ENCODE measurements at places on chromosomes 4 and X.

DNA sequence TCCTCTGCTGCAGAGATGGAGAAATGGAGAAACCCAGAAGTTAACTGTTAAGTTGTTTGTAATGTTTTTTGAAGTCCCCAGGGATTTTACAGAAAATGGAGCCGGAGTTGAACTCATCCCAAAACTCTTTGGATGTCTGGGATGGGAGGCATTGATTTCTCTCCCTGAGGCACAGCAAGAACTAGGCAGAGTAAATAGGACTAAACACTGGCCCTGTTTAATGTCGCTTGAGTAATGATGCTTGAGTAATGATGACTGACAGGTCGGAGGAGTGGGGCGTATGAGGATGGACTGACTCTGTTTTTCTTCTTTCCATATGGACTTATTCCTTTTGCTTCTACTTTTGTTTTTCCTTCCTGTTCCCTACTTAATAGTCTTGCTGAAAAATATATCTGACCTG, 69.9 kb downstream of the ARHGAP10 start:
- DNase-seq = no peak

GRCh38 chr4:36332023-36332781, 50.8 kb downstream of the DTHD1 start:
- DNase-seq = no peak

- DNase-seq = no peak
Measured at GRCh38 chr4:52843351-52843750, 18.8 kb upstream of the RASL11B start.

DNA sequence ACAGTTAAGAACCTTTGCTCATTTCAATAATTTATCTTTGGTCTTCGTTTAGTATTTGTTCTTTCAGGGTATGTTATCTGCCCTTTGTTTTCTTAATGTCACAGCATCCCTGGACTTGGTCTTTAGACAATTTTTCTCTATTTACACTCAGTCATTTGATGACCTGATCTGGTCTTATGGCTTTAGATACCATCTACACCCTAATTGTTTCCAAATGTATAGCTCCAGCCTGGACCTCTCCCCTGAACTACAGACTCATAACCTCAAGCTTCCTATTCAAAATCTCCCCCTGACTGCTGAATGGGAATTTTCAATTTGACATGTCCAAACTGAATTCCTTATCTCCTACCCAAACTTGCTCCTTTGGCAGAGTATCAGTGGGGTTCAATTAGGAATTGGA, 3.7 kb upstream of the SUPT20HL2 start:
- DNase-seq = no peak

GRCh38 chr4:168045354-168045753, 47.0 kb upstream of the ANXA10 start:
- DNase-seq = no peak

DNA sequence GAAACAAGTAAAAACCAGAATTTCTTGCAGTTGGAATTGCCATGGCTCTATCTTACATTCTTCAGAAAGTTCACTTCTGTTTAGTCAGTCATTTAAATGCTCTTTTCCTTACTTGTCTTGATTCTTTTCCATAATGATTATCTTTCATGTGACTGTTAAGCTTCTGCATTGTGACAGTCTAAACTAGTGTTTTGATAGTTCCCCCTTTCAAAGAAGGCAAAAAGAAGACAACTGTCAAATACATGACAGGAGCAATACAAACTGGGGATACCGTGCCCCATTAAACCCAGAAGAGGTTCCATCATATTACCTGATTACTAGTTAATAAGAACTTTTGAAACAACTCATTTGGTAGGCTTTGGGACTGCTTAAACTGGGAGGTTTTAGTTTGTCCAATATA, 476.2 kb downstream of the PCDH19 start:
- no peak for DNase-seq

GRCh38 chr4:186307497-186307896, 41.5 kb downstream of the F11 start:
- DNase-seq = no peak

DNA sequence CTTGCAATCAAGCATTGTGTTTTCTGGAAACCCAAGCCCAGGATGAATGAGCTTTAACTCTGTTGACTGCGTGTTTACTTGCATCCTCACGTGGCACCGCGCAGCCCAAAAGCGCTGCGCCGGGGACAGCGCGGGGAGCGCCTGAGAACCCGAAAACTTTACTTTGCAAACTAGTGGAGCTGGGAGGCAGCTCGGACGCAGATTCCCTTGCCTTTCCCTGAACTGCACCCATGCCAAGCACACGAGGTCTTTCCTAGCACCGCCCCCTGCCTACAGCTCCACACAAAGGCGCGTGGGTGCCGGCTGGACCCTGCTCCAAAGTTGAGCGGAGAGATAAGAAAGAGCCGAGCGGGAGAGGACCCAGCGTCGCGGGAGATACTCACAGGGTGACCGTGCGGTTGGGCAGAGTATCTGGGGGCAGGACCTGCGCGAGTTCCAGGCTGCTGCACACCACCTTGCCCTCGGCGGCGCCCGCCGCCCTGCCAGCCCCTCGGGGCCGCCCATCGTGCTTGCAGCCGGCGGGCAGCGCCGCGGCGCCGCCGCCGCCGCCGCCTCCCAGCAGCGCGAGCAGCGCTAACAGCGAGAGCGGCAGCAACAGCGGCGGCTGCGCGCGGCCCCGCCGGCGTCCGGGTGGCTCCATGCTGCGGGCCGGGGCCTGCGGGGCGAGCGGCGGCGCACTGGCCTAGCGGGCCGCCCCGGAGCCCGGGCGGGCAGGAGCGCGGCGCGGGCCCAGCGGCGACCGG, 550 bp downstream of the ADGRA3 start:
- DNase-seq = peak; percentile 87

GRCh38 chr4:143587703-143588102, 74.2 kb downstream of the SMARCA5 start:
- DNase-seq = peak; percentile 34

DNA sequence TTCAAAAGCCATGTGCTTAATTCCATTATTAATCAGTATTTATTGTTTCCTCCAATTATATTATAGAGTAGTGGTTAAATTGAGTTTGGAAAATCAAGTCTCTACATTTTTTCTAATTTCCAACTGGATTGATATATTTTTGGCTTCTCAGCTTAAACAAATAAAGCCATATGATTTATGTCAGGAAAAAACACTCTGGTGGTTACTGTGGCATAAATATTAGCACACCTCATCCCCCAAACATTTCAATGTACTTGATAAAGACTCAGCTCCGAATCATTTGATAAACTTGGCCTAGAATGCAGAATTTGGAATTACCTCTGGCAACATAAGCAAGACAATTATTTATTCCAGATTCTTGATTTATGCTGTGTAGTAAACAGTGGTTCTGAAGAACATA, 2313.8 kb downstream of the ARAP2 start:
- DNase-seq = no peak

DNA sequence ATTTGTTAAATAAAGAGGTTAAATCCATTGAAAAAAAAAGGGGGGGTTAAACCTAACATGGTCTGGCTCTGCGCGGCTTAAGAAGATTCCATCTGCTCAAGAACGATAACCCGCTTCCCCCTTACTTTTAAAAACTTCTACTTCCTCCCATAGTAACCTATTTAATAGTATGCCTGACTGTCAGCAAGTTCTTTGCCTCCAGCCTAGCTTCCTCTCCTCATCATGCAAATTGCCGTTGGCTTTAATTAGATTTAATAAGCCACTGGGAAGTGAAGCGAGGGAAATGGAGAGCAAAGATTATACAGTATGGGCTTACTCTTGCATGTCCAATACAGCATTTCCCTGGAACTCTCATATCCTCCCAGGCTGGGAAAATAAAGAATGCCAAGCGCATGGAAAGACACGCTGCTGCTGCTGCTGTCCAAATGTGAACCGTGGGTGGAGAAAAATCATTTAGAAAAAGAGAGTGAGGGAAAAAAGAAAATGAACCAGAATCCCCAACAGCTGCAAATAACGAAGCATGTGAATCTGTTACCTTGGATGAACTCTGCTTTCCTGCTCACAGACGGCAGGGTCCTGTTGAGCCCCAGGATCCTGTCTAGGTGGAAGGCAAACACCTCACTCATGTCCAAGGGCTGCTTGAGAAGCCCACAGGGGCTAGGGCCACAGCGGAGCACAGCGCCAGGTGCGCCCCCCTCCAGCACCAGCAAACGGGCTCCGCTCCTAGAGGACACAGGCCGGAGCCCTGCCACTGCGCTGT, 2.7 kb downstream of the GASK1B start:
- peak; percentile 51 for DNase-seq

- DNase-seq = no peak
Measured at GRCh38 chrX:97498093-97498492, 614.4 kb downstream of the RPA4 start.

GRCh38 chrX:25858273-25858880, 279.8 kb upstream of the MAGEB18 start:
- DNase-seq = peak; percentile 36

DNA sequence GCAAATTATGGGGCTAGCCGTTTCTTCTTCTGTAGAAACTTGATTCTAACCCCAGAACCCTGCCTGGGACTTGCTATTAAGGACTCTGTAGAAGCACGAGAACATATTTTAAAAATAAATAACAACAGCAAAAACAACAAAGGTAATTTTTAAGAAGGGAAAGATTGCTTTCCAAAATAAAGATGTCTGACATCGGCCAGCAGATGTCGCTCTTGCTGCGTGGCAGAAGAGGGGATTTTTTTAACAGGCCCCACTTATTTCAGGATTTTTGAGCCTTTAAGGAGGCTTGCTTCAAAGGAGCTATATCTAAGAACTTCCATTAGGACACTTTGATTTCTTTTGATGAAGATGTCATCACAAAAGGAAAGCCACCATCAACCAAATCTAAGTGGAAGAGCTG, 62.8 kb upstream of the EGFL6 start:
- peak; percentile 48 for DNase-seq

DNA sequence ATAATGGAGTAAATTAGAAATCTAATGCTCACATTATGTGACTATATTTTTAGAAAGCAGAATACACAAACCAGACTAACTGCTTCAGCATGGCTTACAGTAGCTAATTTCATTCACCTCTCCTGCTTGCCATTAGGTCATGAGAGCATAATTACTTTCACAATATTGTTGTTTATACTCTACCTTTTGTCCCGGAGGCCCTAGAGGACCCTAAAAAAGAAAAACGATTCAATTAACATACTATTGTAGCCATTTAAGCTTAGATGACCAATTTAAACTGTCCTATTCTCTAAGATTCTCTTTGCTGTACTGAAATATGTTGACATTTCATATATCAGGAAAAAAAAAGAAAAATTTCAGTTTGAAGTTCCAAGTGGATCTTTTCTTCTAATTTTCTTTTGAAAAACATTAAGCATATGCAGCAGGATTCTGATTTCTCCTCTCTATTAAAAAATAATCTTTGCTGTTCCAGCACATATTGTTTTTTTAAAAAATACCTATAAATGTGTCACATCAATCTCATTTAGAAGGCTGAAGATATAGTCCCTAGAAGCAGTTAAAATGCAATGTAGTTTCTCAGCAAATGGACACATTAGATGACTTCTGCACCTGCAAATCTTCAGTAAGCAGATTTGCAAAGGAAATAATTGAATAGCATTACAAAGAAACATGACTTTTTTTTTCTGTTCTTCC, 157.7 kb upstream of the ETNPPL start:
- no peak for DNase-seq

DNA sequence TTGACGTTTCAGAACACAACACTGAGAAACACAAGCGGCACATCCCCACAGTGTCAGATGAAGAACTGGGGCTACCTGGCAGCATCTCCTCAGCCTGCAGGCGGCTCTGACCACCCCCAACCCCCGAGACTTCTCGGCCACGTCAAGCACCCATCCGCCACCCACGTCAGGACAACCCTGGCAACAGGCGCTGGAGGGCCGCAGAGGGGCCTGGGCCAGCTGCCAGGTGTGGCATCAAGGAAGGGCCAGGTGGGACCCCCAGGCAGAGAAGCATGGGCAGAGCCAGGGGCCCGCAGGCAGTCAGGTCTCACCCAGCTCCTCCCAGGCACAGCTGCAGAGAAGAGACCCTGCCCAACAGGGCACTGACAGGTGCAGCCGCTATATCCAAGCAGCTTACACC, 22.3 kb downstream of the GAK start:
- DNase-seq = no peak

GRCh38 chr4:139844057-139844456, 178.4 kb downstream of the MGST2 start:
- no peak for DNase-seq

DNA sequence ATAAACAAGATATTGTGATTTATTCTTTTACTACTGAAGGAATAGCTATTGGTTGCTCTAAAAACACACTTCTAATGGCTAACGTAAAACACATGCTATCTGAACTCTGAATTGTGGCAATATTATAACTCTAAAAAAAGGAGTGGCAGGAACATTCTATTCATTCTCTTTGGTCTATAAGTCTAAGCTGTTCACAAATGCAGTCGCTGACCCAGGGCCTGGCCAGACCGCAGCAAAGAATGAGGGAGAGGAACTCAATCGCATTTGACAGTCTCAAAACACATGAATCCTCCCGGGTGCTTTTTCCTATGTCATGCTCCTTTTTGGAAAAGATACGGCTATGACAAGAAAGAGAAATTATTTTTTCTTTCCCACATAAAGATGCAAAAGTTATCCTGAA, 651.6 kb upstream of the PITX2 start:
- no peak for DNase-seq

DNA sequence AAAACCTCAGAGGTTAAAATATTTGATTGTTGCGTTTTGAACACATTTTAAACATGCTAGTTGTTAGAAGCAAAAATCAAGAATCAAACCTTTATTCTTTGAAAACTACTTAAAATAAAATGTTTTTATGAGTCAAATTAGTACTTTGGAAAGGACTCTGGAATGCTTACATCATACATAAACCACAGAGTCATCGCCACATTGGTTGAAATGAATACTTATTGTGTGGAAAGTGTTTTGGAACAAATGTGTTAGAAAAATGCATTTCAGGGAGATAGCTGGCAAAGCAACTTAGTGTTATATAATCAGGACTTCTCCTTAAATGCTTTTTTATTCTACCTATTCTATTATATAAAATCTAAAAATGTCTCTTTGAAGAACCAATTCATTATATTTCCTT, 49.4 kb upstream of the CAMK2D start:
- DNase-seq = no peak

DNA sequence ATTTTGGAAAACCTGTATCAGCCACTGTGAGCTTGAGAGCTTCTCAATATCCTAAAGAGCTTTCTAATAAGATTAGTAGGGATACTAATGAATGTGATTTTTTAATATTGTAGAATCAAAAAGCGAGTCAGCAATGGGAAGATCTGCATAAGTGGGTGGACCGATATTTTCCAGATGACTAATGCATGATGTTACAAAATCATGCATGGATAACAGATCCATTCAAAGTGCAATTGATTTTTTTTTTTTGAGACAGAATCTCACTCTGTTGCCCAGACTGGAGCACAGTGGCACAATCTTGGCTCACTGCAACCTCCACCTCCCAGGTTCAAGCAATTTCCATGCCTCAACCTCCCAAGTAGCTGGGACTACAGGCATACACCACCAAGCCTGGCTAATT, 7.3 kb upstream of the CLDN2 start:
- no peak for DNase-seq

GRCh38 chr4:118589471-118590055, 95.6 kb upstream of the METTL14 start:
- DNase-seq = no peak

- DNase-seq = no peak
Measured at GRCh38 chrX:21798677-21799219, 40.7 kb upstream of the MBTPS2 start.

All from DMS53 (cell line).